Sciatic nerve (tissue), 2 donors: ENCODE measurements at places on chromosomes 7 and 10. TPM values are rescaled to one million over a fixed set of nuclear protein-coding genes. Genes with fewer than 3 reads are reported as not detected.

- peak; percentile 18 for DNase-seq
These were observed 484.7 kb downstream of the PTPRN2 start for GRCh38 chr7:158102897-158103296.

DNA sequence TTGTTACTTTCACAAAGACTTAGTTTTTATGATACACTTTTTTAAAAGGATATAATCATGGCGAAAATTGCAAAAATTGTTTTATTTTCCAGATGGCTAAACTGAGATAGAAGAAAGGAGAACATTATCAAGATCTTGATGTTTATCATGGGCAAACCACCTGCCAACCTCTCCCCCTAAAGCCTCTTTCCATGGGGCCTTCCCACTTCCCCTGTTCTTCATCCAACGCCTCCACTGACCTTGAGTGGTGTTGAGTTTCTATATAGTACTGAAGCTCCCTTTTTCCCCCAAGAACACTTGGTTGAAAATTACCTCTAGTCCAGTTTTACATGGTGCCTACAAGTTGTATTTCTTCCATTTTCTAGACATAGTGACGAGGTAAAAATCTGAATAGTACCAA lies 5.0 kb downstream of the CREB3L2 start:
- DNase-seq: no peak

DNA sequence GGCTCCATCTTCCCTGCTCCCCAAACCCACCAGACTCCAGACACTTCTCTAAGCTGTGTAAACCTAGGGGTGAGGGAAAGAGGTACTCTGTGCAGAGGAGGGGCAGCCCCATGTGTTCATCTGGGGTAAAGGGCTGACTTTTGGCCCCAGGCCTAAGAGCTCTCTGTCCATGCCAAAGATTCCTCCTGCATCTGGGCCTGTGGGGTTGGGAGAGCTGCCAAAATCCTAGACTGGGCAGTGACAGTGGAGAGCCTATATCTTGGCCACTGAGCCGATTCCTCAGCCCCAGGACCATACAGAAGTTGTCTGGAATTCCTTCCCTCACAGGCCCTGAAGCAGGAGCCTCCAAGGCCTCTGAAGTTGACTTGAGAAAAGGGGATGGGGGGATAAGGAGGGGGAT lies 25.3 kb upstream of the LEP start:
- DNase-seq: no peak

DNA sequence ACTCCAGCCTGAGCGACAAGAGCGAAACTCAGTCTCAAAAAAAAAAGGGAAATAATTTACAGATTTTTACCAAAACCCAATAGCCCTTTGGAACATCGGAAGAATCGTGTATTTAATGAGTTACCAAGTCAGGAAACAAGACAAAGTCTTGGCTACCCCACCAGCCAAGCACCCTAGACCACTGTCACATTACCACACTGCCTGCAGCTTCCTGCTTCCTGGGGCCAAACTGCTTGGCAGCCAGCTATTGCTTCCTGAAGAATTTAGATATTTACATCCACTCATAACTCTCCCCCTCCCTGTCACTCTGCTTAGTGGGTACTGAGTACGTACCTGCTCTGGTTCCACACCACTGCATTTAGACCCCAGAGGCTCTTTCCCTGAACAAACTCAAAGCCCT lies 14.1 kb upstream of the TNPO3 start:
- DNase-seq: no peak

DNA sequence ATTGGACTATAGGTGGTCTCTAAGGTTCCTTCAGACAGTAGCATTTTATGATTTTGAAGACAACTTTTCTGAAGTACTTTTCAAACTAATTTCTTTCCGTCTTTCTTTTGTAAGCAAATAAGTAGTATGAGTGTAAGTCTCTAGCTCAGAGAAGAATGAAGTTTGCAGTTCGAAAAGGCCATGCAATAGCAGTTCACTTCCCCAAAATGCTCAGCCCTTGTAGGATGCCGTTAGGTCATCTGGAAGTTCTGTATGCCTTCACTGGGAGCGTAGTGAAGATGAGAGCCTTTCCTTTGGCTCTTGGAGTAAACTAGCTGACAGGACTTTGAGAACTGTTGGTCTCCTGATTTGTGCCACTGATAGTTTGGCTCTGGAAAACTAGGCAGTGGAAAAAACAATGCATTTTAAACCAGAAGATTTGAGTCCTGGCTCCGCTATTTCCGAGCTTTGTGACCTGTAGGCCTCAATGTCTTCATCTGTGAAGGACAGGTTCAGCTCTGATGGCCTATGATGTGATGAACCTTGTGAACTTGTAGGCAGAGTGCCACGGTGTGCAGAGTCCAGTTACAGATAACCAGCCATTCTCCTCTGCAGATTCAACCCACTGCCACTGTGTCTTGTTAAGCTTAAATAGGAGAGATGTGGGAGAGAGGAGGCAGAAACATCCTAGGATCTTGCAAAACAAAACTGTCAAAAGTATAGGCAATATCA lies 18.8 kb downstream of the SGPL1 start:
- DNase-seq: no peak

Gene PLPP4
- 2.1 TPM for total RNA-seq

DNA sequence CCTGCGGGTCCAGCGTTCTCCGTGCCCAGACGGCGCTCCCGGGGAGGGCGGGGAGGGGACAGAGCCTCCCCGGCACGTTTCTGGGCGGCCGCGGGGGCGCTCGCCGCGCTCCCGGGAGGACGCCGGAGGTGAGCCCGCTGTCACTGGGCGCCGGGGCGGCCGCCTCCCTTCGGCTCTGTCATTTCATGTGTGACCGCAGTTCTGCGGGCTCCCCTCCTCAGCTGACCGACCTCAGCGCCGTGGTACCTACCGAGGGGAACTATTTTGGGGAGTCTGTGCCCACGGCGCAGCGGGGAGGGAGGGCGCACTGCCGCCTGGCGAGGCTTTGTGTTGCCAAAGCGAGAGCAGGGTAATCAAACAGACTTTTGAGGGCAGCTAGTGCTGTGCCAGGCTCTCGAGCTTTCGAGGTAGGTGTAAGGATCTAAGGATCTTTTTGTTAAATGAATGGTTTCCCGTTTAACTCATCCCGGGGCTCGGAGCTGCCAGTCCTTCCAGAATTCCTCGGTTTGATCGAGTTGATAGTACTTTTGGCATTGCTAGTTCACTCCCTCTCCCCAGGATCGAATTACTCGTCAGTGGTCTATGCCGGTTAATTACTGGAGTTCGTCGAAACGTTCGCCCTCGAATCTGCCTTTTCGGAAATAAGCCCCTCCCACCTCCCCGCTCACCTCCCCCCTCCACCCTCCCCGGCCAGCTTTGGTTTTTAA lies 1.9 kb downstream of the ARID5B start:
- peak; percentile 77 for DNase-seq

DNA sequence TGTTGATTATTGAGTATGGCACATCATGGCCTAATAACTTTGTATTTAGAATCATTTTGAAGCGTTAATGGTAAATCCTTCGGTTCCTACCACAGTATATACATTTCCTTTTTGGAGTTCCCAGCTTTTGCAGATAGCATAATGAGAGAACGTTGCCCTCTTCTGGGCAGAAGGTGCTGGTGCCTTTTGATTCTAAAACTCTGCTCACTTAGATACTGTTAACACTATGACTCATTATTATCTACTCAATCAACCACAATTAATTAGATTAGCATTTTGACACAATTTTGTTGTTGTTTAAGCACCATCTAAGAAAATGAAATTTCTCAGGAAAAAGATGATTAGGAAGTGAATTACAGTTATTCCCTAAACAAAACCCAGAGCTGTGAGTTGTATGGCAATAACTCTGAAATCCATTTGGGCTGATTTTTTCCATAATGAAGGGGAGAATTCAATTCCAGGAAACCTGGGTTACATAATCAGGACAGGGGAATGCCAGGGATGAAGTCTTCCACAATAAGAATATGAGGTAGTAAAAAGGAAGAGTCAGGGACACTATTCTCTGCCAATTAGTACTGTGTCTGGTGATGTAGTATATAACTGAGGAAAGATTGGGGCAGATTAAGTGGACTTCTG lies 11.5 kb upstream of the DLD start:
- no peak for DNase-seq

GRCh38 chr7:151902311-151902710 lies 25.4 kb upstream of the PRKAG2 start:
- no peak for DNase-seq

DNA sequence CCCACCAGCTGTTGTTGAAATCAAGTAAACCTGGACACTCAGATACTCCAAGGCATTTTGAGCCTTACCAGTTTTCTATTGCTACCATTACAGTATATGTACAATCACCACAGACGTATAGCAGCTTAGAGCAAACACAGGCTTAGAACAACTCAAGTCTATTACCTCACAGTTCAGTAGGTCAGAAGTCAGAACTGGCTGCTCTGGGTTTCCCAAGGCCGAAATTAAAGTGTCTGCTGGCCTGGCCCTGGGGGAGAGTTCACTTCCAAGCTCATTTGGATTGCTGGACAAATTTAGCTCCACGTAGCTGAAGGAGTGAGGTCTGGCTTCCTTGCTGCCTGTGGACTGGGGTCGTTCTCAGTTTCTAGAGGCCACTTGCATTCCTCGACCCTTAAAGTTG lies 260.1 kb upstream of the LRRN3 start:
- no peak for DNase-seq

- DNase-seq: no peak
These were observed 828 bp upstream of the MALSU1 start for GRCh38 chr7:23298141-23298881.

DNA sequence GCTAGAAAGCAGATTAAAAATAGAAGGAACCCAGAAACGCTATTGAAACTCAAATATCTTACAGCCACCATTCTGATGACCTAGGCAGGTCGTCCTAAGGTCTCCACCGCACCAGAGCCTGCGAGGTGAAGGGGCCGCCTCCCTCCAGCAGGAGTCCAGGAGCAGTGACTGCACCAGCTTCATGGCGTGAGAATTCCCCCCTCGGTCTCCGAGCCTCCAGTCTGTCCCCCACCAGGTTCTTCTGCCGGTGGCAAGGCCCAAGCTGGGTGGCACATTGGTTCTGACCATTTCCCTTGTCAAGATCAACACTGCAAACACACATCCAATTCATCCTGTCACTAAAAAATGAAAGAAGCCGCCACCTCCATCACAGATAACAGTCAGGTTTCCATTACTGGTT lies 98.7 kb downstream of the DIP2C start:
- DNase-seq: no peak

DNA sequence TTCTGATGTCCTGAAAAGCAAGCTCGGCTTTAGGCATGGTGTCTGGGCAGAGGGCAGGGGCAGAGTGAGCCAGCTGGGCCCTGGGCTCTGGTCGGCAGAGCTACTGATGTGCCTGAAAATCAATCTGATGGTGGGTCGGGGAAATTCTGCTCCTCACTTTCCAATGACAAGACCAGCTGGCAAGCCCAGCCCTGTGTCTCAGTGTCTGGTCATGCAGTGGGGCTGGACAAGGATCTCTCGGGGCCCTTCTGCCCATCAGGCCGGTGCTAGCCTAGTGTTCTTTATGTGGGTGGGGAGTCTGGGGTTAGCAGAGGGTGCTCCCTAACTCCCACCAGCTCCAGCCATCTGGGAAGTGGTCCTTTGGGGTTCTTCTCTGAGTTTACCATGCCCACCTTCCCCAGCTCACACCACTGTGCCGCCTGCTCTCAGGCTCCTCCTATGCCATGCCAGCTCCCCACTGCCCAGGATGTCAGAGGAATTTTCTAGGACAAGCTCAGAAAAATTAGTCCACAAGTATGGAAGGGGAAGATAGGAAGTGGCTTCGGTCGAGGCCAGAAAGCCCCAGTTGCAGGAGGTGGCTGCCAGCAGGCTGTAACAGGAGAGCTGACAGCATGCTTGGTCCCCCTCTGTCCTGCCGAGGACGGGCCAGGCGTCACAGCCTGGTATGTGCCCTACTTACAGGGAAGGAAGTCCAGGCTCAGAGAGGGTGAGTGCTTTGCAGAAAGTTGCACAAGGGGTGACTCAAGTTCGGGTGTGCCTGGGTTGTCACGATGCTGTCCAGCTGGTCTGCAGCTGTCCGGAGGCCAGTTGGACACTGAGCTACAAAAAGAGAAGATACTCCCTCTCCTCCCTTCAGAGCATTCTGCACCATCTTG lies 135.2 kb downstream of the ADCY1 start:
- no peak for DNase-seq

GRCh38 chr10:104029521-104029860 lies 56.2 kb downstream of the COL17A1 start:
- DNase-seq: no peak

Gene UCN3
- total RNA-seq: not detected

Gene ZNF680
- total RNA-seq: 29.6 TPM
